Head of caudate nucleus (tissue), 42 donors: ENCODE measurements at places on chromosomes 12 and 14.
A peak's percentile ranks its signal among the peaks of the same experiment; 100 is the strongest.

DNA sequence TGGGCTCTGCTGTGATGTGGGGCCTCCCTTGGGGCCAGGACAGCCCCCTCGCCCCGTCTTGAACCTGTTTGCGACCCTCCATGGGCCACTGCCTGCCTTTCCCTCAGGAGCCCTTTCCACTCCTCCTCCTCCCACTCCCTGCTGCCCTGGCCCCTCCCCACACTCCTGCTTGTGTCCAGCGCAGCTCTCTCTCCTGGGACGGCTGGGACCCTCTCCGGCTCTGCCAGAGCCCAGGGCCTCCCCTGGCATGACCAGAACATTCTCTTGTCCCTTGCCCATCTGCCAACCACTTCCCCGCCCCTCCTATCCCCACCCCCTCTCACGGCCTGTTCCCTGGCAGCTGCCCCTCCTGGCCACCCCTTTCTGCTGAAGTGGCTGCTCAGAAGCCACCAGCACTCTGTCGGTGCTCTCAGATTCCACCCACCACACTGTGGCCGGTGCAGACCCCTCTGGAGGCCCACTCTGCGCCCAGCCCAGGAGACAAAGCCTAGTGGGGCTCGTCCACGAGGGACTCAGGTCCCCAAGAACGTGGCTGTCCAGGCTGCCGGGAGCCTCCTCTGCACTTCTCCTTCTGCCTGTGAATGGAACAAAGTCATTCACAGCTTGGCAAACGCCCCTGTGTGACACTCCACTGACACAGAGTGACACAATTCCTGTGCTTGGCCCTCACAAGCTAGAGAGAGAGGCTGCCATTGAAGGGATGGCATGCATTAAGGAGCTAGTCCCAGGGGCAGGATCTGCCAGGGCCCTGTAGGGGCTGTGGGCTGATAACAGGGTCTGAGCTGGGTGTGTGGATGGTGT is 1.4 kb downstream of the ASPG start:
- DNase-seq, result no peak

DNA sequence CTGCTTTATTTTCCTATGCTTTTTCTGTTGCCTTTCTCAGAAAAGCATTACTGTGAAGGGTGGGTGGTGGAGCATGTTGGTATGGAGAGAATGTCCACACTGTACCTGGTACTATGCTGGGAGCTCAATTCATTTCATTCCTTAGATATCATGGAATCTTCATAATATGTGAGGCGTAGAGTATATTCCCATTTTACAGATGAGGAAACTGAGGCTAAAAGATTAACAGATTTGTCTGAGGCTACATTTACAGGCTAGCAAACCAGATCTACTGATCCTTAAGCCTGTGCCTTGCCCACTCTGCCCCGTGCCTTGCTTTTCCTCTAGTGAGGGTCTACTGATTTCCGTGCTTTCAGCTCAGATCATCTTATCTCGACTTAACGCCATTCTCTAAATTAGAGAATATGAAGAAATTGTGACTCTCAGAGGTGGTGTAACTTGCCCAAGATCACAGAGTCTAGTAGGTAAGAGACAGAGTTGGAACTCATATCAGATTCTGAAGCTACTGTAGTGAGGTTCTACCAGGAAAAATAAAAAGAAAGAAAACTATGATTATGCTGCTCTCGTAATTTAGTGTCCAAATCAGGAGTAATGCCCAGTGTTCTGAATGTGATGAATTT is 5.5 kb downstream of the GLRX5 start:
- DNase-seq, result no peak

DNA sequence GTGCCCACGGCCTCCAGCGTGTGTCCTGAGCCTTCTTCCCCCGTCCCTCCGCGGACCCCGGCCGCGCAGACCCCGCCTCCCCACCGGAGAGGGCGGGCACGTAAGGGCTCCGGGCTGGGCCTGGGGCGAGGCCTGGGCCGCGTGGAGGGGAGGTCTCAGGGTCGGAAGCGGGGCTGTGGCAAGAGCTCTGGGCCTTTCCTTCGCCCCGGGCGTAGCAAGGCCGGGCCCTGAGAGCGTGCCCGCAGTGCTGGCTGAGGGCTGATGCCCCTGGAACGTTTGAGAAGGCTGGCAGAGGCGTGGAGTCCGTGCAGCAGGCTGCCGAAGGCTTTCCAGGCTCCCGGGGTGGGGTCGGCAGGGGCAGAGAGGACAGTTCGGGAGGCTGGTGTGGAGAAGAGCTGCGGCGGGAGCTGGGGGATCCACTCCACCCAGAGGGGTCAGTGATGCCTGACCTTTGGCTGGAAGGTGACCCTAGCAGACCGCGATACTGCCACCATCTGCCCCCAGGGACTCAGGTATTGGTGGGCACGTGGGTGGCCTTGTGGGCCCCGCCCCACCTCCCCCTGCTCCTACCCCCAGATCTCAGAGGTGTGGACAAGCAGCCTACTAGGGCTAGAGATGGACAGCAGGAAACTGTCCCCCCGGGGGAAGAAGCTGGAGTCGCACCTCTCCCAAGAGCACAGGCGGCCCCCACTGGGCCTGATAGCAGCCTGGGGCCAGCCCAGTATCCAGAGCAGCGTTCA is 558 bp downstream of the TEX22 start:
- no peak for DNase-seq

- no peak for DNase-seq
Measured at GRCh38 chr12:114588061-114588460, 95.9 kb downstream of the TBX3 start.

DNA sequence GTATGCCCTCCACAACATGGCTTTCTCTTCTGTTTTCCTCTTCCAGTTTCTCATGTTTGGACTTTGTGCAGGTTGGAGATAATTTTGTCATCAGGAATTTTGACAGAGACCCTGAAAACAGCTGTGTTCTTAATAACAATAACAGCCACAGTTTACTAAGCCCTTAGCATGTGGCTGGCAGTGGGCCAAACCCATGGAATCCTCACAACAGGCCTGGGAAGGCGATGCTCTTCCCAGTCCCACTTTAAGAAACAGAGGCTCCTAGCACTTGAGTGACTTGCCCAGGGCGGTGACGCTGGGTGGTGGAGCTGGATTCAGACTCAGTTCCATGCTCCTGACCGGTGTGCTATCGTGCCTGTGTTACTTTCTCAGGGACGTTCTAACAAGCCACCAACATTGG is 20.1 kb upstream of the PLEKHG3 start:
- DNase-seq, result peak; percentile 51

DNA sequence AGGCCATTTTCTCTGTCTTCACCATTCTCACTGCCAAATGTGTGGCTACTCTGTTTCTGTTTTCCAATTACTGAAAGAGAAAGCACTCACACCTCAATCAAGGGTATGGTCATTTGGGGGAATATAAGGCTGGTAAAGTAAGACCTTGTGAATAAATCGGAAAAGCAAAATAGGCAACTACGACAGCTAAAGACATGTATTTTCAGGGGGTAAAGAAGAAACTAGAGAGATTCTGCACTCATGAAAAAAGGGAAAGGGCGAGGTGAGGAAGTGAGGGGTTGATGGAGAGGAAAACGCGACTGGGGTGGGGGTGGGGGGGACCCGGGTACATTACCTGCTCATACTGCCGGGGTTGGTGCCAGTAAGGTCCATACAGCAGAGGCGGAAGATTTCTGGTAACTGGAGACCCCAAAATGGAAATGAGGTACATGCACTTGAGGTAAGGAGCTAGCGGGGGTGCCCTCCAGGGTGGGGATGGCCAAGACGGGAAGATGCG is 19.3 kb downstream of the CHD8 start:
- DNase-seq, result no peak

DNA sequence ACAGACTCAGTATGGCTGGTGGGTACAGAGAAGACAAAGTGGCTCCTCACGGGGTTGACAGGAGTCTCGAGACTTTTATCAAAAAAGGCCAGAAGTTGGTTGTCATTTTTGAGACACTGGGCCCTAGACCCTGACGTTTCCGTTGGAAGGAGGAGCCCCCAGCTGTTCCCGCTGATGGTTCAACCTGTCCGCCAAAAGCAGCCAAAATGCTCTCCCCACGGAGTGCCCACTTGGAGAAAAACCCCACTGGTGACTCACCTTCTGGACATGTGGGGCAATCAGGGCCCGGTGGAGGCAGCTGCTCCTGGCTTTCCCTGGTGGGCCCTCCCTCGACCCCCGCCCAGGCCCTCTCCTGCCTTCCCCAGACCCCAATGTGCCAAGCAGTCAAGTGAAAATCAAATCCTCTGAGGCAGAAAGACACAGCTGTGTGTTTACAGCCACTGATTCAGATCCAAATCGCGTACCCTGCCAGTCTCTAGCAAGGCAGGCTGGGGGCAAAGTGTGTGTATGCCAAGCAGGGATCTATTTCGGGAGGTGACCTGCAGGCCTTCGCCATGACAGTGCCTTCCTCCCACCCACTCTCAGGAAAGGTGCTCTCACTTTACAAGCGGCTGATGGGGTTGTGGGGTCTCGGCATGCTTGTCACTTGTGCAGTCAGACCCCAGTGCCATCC is 347.4 kb downstream of the DPF3 start:
- DNase-seq, result no peak

- no peak for DNase-seq
Measured at GRCh38 chr12:10196210-10196609, 16.5 kb upstream of the GABARAPL1 start.

- DNase-seq, result no peak
Measured at GRCh38 chr12:129401572-129401971, 502.3 kb downstream of the TMEM132D start.

DNA sequence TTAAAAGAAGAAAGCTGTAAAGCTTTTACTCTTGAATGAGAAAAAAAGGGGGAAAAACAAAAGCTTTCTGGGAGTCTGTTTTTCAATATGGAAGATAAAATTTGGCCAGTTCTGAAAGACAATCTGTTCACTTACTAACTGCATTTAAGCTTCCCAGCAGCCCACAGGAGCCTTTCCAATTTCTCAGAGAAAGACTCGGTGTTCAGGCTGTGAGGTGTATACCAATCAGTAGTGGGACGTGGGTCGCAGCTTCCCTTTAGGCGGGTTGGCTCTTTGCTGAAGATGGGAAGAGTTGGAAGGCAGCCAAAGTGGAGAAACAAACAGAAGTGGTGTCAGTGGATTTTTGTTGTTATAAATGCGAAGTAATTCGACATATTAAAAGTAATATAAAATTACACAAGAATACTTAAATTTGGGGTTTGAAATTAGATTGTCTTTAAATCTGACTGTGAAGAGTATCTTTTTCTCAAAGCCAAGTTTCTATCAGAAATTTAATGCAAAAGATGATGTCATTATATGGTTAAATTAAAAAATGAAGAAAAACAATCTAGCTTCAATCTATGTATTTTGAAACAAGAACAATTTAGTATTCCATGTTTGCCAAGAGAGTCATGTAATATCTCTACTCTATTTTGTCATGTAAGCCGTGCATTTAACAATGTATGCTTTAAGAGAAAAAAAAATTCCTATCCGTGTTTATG is 590.2 kb upstream of the ATXN7L3B start:
- no peak for DNase-seq

GRCh38 chr14:95928751-95929150 is 52.1 kb downstream of the TUNAR start:
- no peak for DNase-seq

DNA sequence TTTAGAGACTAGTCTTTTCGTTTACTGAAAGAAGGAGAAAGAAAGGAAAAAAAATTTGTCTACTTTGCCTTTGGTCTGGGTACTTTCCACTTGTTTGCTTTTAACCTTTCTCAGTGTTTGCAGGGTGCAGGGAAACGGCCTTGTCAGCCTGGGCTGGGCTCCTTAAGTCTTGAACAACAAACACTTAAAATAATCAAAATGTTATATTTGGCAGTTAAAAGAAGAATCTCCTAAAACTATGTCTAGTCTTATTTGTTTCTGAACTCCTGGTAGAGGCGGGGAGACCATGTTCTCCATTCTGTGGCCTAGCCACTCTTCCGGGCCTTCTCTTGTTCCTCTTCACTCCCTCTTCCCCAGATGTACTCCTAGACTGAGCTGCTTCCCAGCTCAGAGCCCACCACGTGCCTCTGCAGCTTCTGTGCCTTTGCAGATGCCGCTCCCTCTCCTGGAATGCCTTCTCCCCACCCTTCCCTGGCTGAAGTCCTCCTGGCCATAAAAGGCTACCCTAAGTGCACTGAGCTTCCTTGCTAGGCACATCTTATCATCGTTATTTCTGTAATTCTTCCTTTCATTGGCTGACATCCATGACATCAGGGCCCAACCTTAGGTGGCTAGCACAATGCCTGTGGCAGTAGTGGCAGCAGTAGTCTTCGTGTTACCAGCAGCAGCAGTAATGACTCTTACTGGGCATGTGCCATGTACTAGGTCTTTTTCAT is 432.9 kb downstream of the ZFP36L1 start:
- DNase-seq, result no peak

- no peak for DNase-seq
Measured at GRCh38 chr12:98738539-98738938, 93.4 kb downstream of the APAF1 start.

GRCh38 chr14:95465358-95465757 is 51.1 kb downstream of the SYNE3 start:
- DNase-seq, result no peak

DNA sequence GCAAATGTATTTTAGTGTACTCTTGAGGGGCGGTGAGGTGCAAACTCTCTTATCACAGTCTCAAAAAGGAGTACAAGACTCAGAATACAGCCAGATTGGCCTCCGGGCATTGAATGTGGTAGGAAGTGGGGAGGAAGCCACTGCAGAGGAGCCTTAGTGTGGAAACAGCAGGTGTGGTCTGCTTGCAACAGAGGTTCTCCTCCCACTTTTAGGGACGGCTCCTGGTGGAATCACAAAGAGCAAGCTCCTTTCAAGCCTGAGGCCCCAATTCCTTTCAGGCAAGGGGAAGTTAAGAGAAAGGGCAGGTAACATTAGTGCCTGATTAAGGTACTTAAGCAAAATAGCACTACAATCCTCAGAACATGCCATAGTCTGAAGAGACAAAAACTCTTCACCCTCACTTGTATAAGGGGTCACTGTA is 23.7 kb upstream of the SLC2A3 start:
- DNase-seq, result no peak
